Heart left ventricle (tissue), 16 donors: ENCODE measurements at places on chromosomes 3 and 15.
A peak's percentile ranks its signal among the peaks of the same experiment; 100 is the strongest.

- H3K4me1 ChIP-seq = no peaks in the 10 kb centered on the region
- DNase-seq = no peak
- H3K36me3 ChIP-seq = peaks cover 47% of the 10 kb centered on the region
- H3K27ac ChIP-seq = no peak overlapping the region
These were observed 35.2 kb downstream of the AP4E1 start for GRCh38 chr15:50943638-50944037.

DNA sequence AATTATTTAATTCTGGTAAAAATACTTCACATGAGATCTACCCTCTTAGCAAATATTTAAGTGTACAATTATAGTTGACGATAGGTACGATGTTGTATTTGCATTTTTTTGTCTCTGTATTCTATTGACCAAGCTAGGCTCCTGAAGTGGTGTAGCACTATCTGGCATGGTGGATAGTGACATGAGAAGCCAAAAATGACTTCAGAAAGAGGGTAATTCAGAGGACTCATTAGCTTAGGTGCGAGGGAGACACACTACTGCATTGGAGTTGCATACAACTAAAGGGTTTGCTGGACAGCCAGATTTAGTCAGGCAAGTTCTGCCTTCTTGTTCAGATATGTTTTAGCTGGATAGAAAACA, 50.6 kb downstream of the KBTBD8 start:
- H3K36me3 ChIP-seq = no peaks in the 10 kb centered on the region
- no peaks in the 10 kb centered on the region for H3K4me1 ChIP-seq
- DNase-seq = no peak
- no peak overlapping the region for H3K27ac ChIP-seq
- H3K27me3 ChIP-seq = no peaks in the 10 kb centered on the region

DNA sequence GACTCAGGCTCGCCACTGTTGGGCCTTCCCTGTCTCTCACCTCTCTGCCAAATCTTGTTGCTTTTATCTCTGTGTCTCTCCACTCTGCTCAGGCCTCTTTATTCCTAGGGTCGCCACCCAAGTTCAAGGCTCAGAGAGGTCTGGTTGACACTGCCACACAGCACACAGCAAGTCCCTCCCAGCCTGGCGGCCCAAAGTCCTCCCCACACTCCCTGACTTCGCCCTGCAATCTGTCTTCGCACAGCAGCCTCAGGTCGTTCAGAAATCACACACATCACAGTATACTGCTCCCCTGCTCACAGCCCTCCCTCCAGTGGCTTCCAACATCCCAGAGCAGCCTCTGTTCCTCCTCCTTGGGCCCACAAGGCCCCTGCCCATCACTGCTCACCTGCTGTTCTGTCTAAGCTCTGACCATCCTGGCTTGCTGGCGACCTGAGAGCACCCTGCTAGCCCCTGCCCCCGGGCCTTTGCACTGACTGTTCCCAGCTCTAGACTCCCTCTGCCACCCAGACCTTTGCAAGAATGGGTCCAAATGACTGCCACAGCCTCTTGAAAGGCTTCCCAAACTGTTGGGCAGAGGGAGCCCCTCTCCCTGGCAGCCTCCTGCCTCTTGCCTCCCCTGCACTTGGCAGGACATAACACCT, 48.4 kb downstream of the MGLL start:
- peaks cover 54% of the 10 kb centered on the region for H3K4me1 ChIP-seq
- DNase-seq = no peak
- H3K27me3 ChIP-seq = no peaks in the 10 kb centered on the region
- no peak overlapping the region for H3K27ac ChIP-seq
- H3K36me3 ChIP-seq = no peaks in the 10 kb centered on the region

DNA sequence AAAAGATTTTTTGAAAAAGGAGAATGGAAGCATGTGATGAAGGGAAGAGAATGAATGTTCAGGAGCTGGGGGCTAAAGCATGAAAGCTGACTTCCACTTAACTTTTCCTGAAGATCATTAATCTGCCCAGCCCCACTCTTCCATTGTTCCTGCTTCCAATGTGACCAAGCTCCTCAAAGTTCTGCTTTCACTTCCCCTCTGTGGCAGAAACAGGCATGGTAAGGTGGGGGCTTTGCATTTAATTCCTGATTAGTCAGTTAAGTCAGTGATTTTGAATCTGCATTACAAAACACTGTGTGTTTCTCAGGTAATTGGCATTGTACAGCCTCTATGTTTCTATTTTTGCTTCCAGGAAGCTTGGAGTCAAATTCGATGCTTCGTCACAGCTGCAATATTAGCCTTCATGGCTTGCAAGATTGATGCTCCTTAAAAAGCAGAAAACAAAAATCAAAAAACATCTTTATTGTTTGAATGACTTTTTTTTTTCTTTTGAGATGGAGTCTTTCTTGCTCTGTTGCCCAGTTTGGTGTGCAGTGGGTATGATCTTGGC, 7.3 kb upstream of the TM6SF1 start:
- DNase-seq = no peak
- H3K27ac ChIP-seq = no peak overlapping the region
- H3K4me1 ChIP-seq = peaks cover 4% of the 10 kb centered on the region
- H3K36me3 ChIP-seq = no peaks in the 10 kb centered on the region

GRCh38 chr3:39808467-39809180, 785 bp upstream of the MYRIP start:
- peaks cover 12% of the 10 kb centered on the region for H3K27me3 ChIP-seq
- peaks cover 14% of the 10 kb centered on the region for H3K4me1 ChIP-seq
- no peak overlapping the region for H3K27ac ChIP-seq
- peak overlapping the region; percentile 46 for H3K4me3 ChIP-seq

- no peak for DNase-seq
- H3K4me1 ChIP-seq = no peaks in the 10 kb centered on the region
- no peaks in the 10 kb centered on the region for H3K36me3 ChIP-seq
- no peak overlapping the region for H3K27ac ChIP-seq
- no peaks in the 10 kb centered on the region for H3K27me3 ChIP-seq
These were observed 323.5 kb upstream of the ROPN1 start for GRCh38 chr3:124315215-124316033.

GRCh38 chr3:98326945-98327344, 26.7 kb upstream of the OR5K4 start:
- H3K27ac ChIP-seq = no peak overlapping the region
- H3K36me3 ChIP-seq = no peaks in the 10 kb centered on the region
- no peak overlapping the region for H3K4me3 ChIP-seq
- no peaks in the 10 kb centered on the region for H3K4me1 ChIP-seq

DNA sequence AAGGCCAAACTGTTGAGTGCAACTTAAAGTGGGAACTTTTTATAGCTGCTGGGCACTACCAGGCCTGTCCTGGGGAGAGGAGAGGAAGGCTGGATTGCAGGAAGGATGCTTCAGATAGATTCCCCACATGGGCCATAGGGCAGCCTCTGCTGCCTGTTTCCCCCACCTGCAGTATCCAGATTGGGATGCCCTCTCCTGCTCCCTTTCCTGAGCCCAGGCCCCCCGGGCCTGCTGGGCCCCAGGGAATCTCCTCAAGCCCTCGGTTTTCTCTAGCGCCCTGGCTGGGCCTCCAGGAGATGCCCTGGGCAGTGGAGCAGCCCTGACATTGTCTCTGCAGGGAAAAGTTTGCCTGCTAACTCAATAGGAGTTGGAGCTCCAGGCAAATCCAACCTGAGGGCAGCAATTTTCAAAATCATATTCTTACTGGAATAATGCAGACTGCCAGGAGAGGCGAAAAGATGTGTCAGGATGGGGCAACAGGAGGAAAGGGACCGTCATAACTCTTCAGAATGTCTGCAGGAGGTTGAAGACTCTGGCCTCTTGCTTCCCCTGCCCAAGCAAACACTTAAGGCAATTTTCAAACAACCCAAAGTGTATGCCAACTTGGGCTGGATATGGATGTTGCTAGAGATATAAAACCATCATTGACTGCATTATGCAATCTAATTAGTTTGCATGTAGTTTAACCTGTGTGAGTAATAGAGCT, 4.4 kb downstream of the NR2F2 start:
- peaks cover 72% of the 10 kb centered on the region for H3K27me3 ChIP-seq
- no peak for DNase-seq
- H3K4me3 ChIP-seq = peak overlapping the region; percentile 83

- no peaks in the 10 kb centered on the region for H3K27me3 ChIP-seq
- H3K36me3 ChIP-seq = no peaks in the 10 kb centered on the region
- no peak overlapping the region for H3K27ac ChIP-seq
- no peak overlapping the region for H3K4me3 ChIP-seq
- DNase-seq = no peak
These were observed 59.9 kb downstream of the MESD start for GRCh38 chr15:80929689-80930088.
